ENCODE measurements at places on chromosomes 2 and 18.

- no peak for DNase-seq
Measured at GRCh38 chr18:32358075-32358474, 112.6 kb downstream of the GAREM1 start.

DNA sequence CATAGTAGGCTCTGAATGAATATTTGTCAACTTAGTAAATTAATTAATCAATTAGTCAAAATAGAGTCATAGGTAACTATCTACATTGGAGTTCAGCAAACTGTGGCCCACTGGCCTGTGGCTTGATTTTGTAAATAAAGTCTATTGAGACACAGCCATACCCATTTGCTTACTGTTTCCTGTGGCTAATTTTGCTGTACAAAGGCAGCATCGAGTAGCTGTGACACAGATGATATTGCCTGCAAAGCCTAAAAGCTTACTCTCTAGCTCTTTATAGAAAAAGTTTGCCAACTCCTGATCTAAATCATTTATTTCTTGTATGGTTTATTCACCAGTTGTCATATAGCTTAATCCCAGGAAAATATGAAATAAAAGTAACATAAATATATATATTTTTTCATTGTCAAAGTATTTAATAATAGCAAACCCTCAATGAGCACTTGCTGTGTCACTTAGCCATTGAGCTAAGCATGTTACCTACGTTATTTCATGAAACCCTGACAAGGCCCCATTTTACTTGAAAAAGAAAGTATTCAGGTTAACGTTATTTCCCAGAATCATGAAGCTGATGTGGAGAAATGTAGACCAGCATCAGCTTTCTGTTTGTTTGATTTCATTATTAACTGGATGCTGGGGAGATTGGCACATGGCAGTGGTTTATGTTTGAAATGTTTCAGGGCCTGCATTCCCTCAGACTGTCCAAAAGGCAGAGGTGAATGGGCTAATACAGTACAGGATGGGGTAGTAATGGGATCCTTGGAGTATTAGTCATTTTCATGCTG lies 69.6 kb downstream of the ICOS start:
- DNase-seq: no peak

DNA sequence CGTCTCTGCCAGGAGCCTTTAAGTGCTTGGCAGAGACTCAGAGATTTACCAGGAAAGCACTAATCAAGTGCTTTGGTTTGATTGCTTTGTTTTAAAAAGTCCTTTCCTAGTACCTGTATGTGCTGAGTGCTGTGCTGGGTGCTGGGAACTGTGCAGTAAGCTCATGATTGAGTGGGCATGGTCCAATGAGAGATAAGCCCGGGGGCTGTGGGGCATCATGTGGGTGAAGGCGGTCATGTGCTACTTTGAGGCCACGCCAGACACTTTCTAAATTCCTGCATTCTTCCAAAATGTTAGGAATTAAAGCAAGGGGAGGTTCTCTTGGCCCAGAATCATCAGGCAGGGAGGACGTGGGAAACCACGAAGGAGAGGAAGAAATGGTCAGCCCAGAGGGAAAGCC lies 109.0 kb downstream of the ACAA2 start:
- DNase-seq: no peak

DNA sequence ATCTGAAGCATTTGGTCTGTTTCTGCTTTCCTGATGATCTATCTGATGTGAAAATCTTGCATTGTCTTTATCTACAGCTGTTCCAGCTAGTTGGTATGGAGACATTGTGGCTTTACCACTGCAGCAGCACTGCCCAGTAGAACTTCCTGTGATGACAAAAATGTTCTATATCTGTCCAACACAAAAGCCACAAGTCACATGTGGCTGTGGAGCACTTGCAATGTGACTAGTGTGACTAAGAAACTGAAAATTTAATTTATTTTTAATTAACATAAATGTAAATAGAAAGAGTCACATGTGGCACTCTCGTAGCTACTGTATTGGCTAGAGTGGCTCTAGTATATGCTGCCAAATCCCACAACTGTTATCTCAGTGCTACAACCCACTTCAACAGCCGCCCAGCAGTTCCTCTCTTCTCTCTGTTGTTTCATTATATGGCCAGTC lies 425.7 kb downstream of the SETBP1 start:
- DNase-seq: no peak

GRCh38 chr2:227824711-227825110 lies 11.1 kb downstream of the CCL20 start:
- no peak for DNase-seq

- DNase-seq: no peak
Measured at GRCh38 chr2:45626387-45627221, 15.5 kb upstream of the SRBD1 start.

GRCh38 chr2:133322909-133323308 lies 245.4 kb downstream of the NCKAP5 start:
- no peak for DNase-seq

DNA sequence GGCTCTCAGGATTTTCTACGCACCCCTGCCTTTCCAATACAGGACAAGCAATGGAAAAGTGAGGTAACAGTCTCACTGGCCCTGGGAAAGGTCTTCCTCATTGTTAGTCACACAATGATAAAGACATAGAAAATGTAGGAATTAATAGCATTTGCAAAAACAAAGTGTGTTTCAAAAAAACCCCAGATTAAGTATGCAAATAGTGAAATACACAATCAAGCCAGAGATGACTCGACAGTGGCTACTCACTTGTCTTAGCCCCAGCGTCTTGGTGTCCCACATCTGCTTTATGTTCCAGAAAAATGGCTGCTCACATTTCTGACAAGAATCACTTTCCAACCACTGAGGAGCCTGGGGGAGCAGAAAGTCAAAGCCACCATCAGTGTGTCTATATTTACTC lies 47.0 kb upstream of the AP1S3 start:
- no peak for DNase-seq

DNA sequence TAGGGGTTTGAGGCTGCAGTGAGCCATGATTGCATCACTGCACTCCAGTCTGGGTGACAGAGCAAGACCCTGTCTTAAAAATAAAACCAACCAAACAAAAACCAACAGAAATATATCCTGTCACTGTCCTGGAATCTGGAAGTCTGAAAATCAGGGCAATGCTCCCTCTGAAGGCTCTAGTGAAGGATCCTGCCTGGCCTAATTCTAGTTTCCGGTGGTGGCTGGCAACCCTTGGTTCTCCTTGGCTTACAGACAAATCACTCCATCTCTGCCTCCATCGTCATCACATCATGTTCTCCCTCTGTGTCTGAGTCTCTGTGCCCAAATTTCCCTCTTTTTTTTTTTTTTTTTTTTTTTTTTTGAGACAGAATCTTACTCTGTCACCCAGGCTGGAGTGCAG lies 15.9 kb upstream of the VPS4B start:
- no peak for DNase-seq

- no peak for DNase-seq
Measured at GRCh38 chr18:12029786-12030584, 48.7 kb downstream of the IMPA2 start.
